Immature natural killer cell (primary cell): ENCODE measurements at places on chromosomes 2 and 18. TPM values are rescaled to one million over a fixed set of nuclear protein-coding genes. Genes with fewer than 3 reads are reported as not detected.
A peak's percentile ranks its signal among the peaks of the same experiment; 100 is the strongest.

DNA sequence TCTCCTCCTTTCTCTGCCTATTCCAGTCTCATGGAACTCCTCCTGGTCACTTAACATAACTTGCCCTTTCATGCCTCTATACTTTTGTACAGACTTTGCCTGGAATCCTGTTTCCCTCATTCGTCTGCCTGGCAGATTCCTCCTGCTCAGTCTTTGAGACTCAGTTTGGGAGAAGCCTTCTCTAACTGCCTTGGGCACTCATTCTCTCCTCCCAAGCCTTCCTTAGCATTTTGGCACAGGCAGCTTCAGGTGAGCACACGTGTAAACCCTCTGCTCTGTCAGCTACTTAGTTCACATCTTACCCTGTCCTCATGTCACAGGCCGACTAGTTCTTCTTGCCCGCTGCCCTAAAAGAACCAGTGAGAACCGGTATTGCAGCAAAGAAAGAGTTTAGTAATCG, 6.0 kb upstream of the FAM98A start:
- H3K4me1 ChIP-seq: peaks cover under 1% of the 10 kb centered on the region
- no peak overlapping the region for H3K4me3 ChIP-seq
- no peaks in the 10 kb centered on the region for H3K36me3 ChIP-seq
- H3K27ac ChIP-seq: no peak overlapping the region

DNA sequence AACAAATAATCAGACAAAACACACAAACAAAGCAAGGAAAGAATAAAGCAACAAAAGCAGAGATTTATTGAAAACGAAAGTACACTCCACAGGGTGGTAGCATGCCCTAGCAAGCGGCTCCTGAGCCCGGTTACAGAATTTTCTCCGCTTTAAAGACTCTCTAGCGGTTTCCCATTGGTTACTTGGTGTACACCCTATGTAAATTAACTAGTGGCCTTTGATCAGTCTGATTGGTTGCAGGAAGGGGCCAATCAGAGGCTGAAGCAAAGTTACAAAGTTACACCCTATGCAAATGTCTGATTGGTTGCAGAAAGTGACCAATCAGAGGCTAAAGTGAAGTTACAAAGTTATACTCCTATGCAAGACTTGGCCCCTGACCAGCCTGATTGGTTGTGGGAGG, 242.9 kb downstream of the LDLRAD4 start:
- H3K4me1 ChIP-seq: peaks cover 61% of the 10 kb centered on the region
- H3K27me3 ChIP-seq: no peaks in the 10 kb centered on the region
- no peak overlapping the region for H3K4me3 ChIP-seq
- peaks cover 5% of the 10 kb centered on the region for H3K36me3 ChIP-seq

DNA sequence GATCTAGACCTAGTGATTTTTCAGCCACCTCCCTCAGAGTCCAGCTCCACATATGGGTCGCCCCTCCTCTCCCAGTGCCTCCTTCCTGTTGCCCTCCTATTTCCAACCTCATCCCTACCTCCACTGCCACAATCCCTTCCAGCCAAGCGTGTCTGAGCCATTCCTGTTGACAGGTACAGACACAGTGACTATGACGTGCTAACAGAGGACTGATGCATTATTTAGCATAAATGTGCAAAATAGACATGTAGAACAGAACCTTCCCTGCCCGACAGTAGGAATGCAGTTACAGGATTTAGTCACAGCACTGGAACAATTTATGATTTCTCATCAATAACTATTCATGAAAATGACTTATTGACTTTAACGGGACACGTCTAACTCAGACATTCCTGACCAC, 84.4 kb upstream of the PPP1CB start:
- no peak overlapping the region for H3K4me3 ChIP-seq
- no peaks in the 10 kb centered on the region for H3K27me3 ChIP-seq
- H3K4me1 ChIP-seq: no peaks in the 10 kb centered on the region
- DNase-seq: no peak
- no peak overlapping the region for H3K27ac ChIP-seq

GRCh38 chr18:24364177-24364576, 33.4 kb downstream of the OSBPL1A start:
- no peak overlapping the region for H3K27ac ChIP-seq
- no peak overlapping the region for H3K4me3 ChIP-seq
- H3K36me3 ChIP-seq: no peaks in the 10 kb centered on the region

GRCh38 chr2:107064750-107065149, 178.8 kb upstream of the ST6GAL2 start:
- no peak for DNase-seq
- no peaks in the 10 kb centered on the region for H3K36me3 ChIP-seq
- no peak overlapping the region for H3K27ac ChIP-seq
- no peak overlapping the region for H3K4me3 ChIP-seq
- no peaks in the 10 kb centered on the region for H3K27me3 ChIP-seq
- H3K4me1 ChIP-seq: no peaks in the 10 kb centered on the region

- peaks cover 10% of the 10 kb centered on the region for H3K27me3 ChIP-seq
- peaks cover 26% of the 10 kb centered on the region for H3K4me1 ChIP-seq
- H3K36me3 ChIP-seq: peaks cover 5% of the 10 kb centered on the region
- H3K4me3 ChIP-seq: no peak overlapping the region
- peak; percentile 23 for DNase-seq
Observed at GRCh38 chr2:43027097-43027873, 199.1 kb downstream of the ZFP36L2 start.

- peaks cover 8% of the 10 kb centered on the region for H3K4me1 ChIP-seq
- H3K27ac ChIP-seq: no peak overlapping the region
- peaks cover 7% of the 10 kb centered on the region for H3K36me3 ChIP-seq
- H3K4me3 ChIP-seq: no peak overlapping the region
Observed at GRCh38 chr2:229734410-229734809, 20.1 kb upstream of the DNER start.

- no peak overlapping the region for H3K27ac ChIP-seq
- no peak for DNase-seq
- no peaks in the 10 kb centered on the region for H3K4me1 ChIP-seq
Observed at GRCh38 chr18:74266161-74266560, 25.6 kb downstream of the CYB5A start.

GAL3ST2 gene
- not detected for polyA plus RNA-seq

HOXD9 gene
- polyA plus RNA-seq: not detected
